Right kidney (tissue), 9 donors: ENCODE measurements at places on chromosomes 1 and 21.

- no peak for DNase-seq
Measured at GRCh38 chr1:111422546-111423391, 4.8 kb downstream of the OVGP1 start.

- DNase-seq = no peak
Measured at GRCh38 chr1:40921522-40921921, 58.0 kb upstream of the CTPS1 start.

- DNase-seq = no peak
Measured at GRCh38 chr1:1914101-1914970, 724 bp upstream of the CALML6 start.

DNA sequence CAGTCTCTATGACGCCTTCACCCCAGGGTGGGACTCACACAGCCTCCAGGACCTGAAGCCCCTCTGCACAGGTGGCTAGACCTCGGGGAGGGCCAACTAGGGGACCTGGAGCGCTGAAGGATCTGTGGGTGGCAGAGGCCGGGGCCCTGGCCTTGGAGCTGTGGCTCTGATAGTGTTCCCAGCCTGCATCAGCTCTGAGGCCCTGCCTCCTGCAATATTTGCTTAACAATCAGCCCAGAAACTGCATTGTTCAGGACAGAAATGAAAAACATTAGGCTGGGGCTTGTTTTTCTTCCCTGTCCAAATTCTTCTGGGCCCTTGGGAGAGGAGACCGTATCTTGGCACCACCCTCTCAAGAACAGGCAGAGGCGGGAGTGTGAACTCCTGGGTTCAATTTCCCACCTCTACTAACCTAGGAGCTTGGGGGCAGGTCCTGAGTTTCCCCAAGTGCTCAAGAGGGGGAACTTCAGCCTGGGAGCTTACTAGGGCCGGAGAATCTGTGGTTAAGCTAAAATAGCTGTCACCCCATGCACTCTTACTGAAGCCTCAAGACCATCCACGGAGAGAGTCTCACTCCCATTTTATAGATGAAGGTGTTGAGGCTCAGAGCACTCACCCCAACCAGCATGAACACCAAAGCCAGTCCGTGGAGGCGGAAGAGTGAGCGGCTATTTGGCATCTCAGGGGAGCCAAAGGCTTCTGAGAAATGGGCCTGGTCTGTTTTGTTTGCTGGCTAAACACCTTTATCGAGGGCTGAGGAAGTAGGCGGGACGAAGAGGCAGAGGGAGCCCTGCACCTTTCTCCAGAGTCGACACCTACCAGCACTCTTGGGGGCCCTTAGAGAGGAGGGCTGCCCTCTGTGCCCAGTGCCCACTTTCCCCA lies 18.8 kb upstream of the CASZ1 start:
- DNase-seq = no peak

GRCh38 chr1:97392701-97393100 lies 528.1 kb downstream of the DPYD start:
- DNase-seq = no peak

DNA sequence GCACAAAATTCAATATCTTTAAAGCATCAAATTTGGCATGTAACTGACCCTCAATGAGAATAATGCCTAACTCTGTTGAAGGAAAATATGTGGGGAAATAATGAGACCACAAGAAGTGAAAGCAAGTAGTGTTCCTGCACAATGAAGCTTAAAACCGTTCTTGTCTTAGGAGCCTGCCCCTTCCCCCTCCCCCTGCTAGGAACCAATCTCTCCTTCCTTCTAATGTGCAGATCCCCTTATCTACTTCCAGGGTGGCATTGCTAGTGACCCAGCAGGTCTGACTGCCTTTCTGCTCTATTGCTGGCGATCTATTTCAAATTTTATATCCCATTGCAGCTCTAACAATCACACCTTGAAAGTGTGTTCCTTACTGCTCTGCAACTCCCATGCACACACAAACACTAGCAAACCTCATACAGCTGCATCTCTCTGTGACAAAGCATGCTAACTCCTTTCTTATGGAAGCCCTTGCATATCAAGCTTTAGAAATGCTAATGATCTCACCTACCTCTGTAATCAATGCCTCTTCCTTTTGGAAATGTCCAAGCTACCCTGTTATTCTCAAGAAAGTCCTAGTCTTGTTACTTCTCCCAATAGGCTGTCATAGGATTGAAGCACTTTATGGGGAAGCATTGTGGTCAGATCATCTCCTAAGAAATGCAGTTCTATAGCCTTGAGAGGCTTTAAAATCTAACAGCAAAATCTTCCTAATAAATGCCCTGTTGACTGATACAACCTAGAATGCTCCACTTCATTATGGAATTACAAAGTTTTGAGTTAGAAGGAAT lies 26.5 kb downstream of the BCL9 start:
- no peak for DNase-seq

- DNase-seq = no peak
Measured at GRCh38 chr1:247440001-247440620, 17.8 kb downstream of the OR2B11 start.

DNA sequence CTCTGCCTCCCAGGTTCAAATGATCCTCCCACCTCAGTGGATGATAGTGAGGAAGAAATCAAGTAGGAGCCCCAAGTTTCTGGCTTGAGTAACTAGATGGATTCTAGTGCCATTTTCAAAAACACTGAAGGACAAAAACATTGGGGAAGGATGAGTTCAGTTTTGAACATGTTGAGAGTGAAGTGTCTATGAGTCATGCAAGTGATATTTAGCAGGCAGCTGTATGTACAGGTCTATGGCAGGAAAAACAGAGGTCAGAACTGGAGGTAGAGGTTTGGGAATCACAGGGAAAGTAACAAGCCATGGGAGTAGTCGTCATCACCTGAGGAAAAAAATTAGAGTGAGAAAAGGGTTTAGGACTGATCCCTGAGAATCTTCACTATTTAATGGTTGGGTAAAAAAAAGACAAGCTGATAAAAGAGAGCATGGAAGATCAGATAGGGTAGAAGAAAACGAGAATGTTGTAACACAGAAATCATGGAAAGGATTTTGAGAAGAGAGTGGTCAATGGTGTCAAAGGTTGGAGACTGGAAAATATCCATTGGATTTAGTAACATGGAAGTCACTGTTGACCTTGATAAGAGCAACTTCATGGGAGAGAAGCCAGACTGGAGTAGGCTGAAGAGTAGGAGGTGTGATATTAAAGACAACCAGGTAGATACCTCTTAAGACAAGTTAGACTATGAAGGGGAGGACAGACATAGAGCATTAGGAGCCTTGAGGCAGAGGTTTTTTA lies 53.1 kb downstream of the DIPK1A start:
- DNase-seq = no peak

GRCh38 chr1:163315773-163316374 lies 5.9 kb upstream of the NUF2 start:
- DNase-seq = no peak

DNA sequence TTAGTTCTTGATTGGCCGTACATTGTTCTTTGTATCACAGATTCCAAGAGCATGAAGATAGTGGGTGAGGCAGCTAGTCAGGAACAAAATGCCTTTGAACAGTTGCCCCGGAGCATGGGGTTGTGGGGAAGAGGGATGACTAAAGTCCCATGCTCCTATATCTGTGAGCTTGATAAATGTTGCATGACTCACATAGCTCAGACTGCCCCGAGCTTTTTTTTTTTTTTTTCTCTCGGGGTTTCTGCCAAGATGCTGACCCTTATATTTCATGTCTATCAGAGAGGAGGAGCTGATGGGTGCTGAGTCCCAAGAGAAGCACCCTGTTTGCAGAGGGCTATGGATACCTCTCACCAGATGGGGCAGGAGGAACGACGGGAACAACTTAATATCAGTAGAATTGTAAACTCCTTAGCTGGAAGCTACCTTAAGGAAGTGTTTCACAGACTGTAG lies 40.6 kb downstream of the SRRM1 start:
- DNase-seq = no peak

GRCh38 chr1:17674726-17675500 lies 80.2 kb upstream of the ACTL8 start:
- DNase-seq = no peak

GRCh38 chr1:168905633-168906032 lies 176.6 kb upstream of the DPT start:
- DNase-seq = no peak

DNA sequence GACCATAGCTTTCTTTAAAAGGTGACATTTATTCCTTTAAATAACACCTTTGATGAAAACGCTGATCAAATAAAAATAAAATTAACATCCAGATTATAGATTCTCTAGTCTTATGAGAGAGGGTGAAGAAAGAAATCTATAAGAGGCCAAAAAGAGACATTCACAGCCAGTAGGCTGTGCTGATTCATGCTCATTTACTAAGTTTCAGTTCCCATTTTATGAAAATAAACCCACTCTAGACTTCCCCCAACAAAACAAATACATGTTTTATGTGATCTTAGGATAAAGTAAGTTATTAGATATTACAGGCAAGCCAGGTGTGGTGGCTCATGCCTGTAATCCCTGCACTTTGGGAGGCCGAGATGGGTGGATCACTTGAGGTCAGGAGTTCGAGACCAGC lies 21.1 kb downstream of the ESRRG start:
- DNase-seq = no peak

GRCh38 chr1:190226006-190226405 lies 251.7 kb downstream of the BRINP3 start:
- no peak for DNase-seq

DNA sequence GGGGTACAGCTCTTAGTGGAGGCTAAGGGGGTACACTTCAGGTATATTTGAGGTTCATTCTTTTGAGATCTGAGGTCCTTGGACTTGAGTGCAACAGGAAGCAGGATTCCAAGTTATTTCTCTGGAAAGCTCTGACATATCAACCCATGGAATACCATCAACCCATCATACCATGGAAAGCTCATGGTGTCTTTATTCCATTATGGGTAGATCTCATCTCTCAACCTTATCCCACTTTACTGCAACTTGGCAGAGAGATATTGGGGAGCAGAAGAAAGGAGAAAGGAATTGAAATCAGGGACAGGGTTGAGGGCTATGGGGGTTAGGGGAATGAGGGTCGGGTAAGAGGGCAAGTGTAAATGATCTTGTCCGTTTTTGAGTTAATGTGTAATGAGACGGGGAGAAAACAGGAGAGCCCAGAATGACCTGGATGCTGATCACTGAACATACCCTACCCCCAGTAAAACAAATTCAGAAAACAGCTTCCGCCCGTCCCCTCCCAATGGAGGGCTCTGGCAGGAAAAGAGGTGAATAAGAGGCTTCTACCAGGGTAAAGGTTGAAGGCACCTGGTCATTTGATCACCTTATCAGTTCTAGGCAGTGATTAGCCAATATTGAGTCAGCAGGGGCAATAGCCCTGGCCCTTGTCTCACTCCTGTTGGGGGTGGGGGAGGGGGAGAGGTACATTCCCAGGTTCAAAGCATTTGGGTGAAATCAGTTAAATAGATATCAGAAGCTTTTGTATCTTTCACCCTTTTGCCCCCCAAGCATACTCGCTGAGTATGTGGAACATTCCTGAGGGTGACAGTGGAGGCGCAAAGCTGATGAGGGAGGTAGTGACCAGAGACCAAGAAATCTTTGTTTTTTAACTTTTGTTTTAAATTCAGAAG lies 622 bp upstream of the APOA2 start:
- no peak for DNase-seq

DNA sequence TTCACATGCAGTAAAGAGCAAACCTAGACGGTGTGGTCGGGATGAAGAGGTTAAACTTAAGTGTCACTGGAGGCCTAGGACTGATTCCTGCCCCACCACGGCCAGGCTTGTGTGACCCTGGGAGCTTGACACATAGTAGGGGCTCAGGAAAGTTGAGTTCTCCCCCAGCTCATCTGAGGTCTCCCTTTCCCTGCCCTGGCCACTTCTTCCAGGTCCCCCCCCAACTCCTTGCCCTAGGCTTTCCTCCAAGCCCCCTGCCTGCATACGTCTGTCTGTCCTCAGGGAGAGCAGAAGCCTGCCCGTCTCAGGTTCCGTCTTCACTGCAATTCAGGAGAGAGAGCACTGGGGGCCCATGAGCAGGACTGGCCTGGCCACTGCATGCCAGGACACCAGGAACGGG lies 225.8 kb downstream of the PTPRU start:
- no peak for DNase-seq

DNA sequence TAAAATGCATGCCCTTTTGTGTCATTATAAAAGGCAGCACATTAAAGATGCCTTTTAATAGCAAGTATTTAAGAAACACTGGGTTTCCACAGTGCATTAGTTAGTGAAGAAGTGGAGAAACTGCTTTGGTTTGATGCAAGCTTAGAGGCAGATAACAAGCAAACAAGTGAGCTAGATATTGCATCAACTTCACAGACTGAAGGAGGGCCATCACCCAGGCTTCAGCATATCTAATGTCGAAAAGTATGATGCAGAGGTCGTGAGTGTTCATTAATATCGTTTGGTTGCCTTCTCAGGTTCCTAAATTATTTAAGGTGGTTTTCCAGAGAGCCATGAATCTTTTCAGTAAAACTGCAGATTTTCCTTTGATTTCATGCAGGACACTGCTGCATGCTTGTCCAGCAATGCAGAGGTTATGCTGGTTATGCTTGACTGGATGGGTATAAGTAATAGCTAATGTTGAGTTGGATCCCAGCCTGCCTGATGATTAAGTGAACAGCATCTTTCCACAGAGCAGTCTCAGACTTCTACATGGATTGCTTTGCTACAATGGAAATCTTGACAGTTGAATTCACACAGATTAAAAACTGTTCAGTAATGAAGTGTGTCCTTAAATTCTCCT lies 69.7 kb upstream of the IPO9 start:
- no peak for DNase-seq

- DNase-seq = no peak
Measured at GRCh38 chr1:228044961-228045360, 37.5 kb upstream of the ARF1 start.

DNA sequence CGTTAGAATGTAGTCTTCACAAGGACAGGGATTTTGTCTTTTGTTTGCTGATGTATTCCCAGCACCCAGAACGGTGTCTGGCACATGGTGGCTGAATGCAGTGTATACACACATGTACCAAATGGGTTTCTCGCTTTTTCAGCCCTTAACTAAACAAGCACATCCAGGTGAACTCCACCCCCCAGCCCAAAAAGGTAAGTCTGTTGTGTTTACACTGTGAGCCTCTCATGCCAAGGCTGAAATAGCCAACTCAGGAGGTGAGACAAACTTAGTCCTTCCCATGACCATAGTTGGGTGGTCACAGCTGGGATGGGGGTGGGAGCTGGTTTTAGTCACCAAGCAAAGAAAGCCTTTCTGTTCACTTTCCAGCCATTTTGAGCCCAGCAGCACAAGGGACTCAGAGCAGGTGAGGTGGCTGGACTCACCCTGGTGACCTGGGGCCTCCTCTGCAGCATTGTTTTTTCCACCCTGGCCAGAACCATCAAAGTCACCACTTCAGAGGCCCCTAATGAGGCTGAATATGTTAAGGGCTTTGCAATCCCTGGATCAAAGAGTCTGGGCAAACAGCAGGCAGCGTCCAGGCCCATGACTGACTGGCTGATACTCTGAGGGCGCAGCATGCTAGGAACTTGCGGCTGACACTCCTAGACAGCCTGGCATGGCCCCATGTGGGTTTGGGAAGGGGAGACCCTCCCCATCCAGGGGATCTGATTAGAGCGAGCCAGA lies 8.7 kb downstream of the TENT5B start:
- no peak for DNase-seq
